ENCODE measurements at places on chromosomes 11 and 22. TPM values are rescaled to one million over a fixed set of nuclear protein-coding genes. Genes with fewer than 3 reads are reported as not detected.

DNA sequence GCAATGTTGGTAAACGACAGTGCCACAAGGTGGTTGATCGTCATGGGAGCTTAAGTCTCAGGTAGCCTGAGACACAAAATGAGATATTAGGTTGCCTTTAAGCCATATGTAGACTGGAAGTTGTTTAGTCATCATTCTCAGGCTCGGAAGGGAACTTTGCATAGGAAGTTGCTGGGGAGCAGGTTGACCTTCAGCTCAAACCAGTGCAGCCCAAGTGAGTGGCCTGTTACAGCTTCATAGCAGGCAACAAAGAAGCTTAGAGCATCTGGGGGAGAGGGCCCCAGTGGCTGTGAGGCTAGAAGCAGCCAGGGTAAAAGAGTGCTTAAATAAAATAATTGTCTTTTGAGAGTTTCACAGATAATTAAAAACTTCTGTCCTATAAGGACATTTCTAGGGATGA, 404.0 kb downstream of the GUCY1A2 start:
- DNase-seq: no peak

Gene FAM181B
- 0.38 TPM for total RNA-seq

- DNase-seq: peak; percentile 64
These were observed at the start of gene APOBEC3H for GRCh38 chr22:39097098-39098020. APOBEC3H (plus strand) TSS chr22:39097244; CDS start chr22:39100279, 3,035 bp downstream.

- no peak for DNase-seq
These were observed 11.3 kb downstream of the HTATIP2 start for GRCh38 chr11:20374741-20375300.

DNA sequence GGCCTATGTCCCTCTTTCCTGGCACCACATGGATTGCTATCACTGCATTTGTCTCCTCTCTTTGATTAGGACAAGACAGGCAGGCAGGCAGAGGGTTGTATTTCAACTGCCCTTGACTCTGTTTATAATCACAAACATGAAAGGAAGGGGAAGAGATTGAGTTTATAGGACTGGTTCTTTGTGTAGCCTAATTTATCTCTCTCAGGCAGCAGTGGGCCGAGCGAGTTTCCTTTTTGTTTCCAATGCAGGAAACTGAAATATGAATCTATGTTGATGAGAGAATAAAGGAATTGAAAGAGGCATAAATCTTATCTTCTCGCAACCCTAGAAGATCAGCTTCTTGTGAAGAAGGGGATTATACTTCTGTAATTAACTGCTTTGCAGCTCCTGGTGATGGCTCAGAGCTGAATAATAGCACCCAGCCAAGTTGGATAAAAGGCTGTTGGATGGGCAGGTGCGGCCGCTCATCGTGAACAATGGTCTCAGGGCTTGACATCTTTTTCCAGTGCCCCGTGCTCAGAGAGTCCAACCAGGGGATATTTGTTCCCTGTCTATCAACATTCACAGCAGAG, 80.6 kb upstream of the SYT13 start:
- no peak for DNase-seq
